ENCODE measurements at places on chromosomes 1 and 21. TPM values are rescaled to one million over a fixed set of nuclear protein-coding genes. Genes with fewer than 3 reads are reported as not detected.

COG2 gene
- 22.6 TPM for total RNA-seq

PRELP gene
- under 0.01 TPM for total RNA-seq

MMEL1 gene
- total RNA-seq: not detected

TFF1 gene
- total RNA-seq: not detected

SH2D1B gene
- total RNA-seq: not detected

DNA sequence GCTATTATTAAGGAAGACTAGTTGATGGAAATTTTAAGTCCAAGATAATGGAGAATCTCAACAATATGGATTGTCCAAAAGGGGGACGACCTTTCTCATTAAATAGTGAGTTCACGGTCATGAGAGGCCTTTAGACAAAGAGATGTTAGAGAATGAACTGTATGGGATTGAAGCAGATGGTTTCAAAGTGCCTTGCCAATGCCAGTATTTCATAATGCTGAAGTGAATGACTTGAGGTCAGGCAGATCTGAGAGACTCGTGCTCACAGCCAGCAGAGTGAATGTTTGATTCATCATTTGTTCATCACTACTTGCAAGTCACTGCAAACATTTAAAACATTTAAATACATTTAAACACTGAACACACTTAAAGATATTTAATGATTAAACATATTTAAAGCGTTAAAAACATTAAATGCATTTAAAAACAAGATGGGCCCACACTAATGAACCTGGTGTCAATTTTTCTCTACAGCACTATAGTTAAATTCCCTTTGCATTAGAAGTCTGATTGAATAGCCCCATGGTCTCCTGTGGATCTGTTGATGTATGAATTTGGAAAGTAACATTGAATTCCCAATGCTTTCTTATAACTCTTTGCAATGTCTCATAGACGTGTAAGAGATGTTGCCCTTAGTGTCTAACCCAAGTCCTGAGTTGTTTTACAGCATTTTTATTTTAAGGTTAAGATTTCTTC, 80.7 kb downstream of the TGFB2 start:
- DNase-seq: peak; percentile 86
- peak overlapping the region; percentile 77 for H3K27ac ChIP-seq
- H3K27me3 ChIP-seq: no peaks in the 10 kb centered on the region
- no peak overlapping the region for H3K4me3 ChIP-seq
- H3K36me3 ChIP-seq: no peaks in the 10 kb centered on the region

DNA sequence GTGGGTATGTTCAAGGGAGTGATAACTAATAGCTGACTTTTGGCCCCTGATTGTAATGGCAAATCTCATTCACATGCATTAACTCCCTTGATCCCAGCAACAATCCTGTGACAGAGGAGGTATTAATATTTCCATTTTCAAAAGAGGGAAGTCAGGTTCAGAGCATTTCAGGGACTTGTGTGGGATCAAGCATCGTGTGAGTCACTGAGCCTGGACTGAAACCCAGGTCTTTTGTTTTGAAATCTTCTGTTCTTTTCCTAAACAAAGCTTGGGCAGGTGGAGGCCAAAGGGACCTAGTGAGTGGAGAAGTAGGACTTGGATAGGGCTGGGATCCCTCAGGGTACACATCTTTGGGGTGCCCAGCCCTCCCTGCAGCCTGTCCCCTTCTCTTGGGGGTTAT, 37.9 kb downstream of the ETNK2 start:
- H3K4me1 ChIP-seq: peaks cover 11% of the 10 kb centered on the region
- H3K27ac ChIP-seq: no peak overlapping the region
- H3K4me3 ChIP-seq: no peak overlapping the region
- H3K27me3 ChIP-seq: no peaks in the 10 kb centered on the region
- DNase-seq: peak; percentile 52

DNA sequence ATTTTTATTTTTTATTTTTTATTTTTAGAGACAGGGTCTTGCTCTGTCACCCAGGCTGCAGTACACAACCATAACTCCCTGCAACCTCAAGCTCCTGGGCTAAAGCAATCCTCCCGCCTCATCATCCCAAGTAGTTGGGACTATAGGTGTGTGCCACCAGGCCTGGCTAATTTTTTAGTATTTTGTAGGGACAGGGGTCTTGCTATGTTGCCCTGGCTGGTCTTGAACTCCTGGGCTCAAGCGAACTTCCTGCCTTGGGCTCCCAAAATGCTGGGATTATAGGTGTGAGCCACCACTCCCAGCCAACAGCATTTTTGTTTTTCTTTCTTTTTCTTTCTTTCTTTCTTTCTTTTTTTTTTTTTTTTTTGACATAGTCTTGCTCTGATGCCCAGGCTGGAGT, 14.1 kb downstream of the PLEKHM2 start:
- H3K36me3 ChIP-seq: no peaks in the 10 kb centered on the region
- DNase-seq: no peak
- no peaks in the 10 kb centered on the region for H3K27me3 ChIP-seq

- no peaks in the 10 kb centered on the region for H3K36me3 ChIP-seq
- H3K4me1 ChIP-seq: peaks cover 22% of the 10 kb centered on the region
- 0 out of 2 replicates have a peak overlapping the region, but pooled peaks have one; percentile 2 for H3K4me3 ChIP-seq
- DNase-seq: peak; percentile 15
- no peaks in the 10 kb centered on the region for H3K27me3 ChIP-seq
- H3K27ac ChIP-seq: peak overlapping the region; percentile 84
These were observed 6.4 kb downstream of the CLCA2 start for GRCh38 chr1:86430376-86430775.

- peak; percentile 51 for DNase-seq
- H3K27me3 ChIP-seq: peaks cover 15% of the 10 kb centered on the region
- H3K4me1 ChIP-seq: no peaks in the 10 kb centered on the region
- H3K27ac ChIP-seq: no peak overlapping the region
These were observed 65.7 kb upstream of the RNF11 start for GRCh38 chr1:51170342-51170741.

GRCh38 chr1:173758980-173759379, 44.2 kb downstream of the KLHL20 start:
- no peak for DNase-seq
- no peaks in the 10 kb centered on the region for H3K4me1 ChIP-seq
- H3K27me3 ChIP-seq: no peaks in the 10 kb centered on the region
- no peak overlapping the region for H3K4me3 ChIP-seq

GRCh38 chr21:27448960-27449359, 482.1 kb upstream of the ADAMTS5 start:
- DNase-seq: no peak
- no peak overlapping the region for H3K27ac ChIP-seq
- no peaks in the 10 kb centered on the region for H3K27me3 ChIP-seq
- no peaks in the 10 kb centered on the region for H3K36me3 ChIP-seq

- H3K27ac ChIP-seq: no peak overlapping the region
- peak; percentile 89 for DNase-seq
- no peaks in the 10 kb centered on the region for H3K27me3 ChIP-seq
- no peaks in the 10 kb centered on the region for H3K36me3 ChIP-seq
- H3K4me1 ChIP-seq: no peaks in the 10 kb centered on the region
- H3K4me3 ChIP-seq: no peak overlapping the region
These were observed 50.8 kb downstream of the CAPN9 start for GRCh38 chr1:230797942-230798365.

- DNase-seq: no peak
- H3K4me3 ChIP-seq: no peak overlapping the region
- H3K27me3 ChIP-seq: peaks cover 12% of the 10 kb centered on the region
- no peaks in the 10 kb centered on the region for H3K36me3 ChIP-seq
These were observed 589 bp upstream of the CATSPER4 start for GRCh38 chr1:26189751-26190275.

DNA sequence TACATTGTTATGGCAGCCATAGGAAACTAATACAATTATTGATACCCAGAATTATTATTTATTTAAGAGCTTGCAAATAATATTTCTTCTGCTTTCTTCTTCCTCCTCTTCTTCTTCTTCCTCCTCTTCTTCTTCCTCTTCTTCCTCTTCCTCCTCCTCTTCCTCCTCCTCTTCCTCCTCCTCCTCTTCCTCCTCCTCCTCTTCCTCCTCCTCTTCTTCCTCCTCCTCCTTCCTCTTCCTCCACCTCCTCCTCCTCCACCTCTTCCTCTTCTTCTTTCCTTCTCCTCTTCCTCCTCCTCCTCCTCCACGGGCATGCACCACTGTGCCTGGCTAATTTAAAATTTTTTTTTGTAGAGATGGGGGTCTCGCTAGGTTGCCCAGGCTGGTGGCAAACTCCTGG, 95.6 kb upstream of the BCAR3 start:
- H3K27ac ChIP-seq: no peak overlapping the region
- H3K27me3 ChIP-seq: no peaks in the 10 kb centered on the region
- no peak for DNase-seq

DNA sequence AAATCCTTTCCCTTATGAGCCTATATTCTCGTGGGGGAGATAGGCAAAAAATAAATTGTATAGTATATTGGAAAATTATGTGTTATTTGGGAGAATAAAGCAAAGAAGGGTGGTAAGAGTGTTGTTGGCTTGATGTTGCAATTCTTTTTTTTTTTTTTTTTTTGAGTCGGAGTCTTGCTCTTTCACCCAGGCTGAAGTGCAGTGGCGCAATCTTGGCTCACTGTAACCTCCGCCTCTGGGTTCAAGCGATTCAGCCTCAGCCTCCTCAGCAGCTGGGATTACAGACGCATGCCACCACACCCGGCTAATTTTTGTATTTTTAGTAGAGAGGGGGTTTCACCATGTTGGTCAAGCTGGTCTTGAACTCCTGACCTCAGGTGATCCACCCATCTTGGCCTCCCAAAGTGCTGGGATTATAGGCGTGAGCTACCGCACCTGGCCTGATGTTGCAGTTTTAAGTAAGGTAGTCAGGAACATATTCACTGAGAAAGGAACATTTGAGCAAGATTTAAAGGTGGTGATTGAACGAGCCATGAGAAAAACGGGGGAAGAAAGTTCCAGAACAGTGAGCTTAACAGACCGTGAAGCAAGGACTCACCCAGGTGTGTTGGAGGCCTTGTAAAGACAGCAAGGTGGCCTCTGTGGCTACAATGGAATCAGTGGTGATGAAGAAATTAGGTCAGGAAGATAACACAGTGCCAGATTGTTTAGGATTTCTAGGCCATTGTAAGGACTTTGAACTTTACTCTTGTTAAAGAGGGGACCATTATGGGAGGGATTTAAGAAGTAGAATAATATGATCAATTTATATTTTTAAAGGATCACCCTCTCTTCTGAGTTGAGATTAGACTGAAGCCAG, 45.8 kb downstream of the RPRD2 start:
- H3K4me1 ChIP-seq: peaks cover 12% of the 10 kb centered on the region
- H3K27me3 ChIP-seq: no peaks in the 10 kb centered on the region
- H3K36me3 ChIP-seq: no peaks in the 10 kb centered on the region
- no peak overlapping the region for H3K4me3 ChIP-seq

DNA sequence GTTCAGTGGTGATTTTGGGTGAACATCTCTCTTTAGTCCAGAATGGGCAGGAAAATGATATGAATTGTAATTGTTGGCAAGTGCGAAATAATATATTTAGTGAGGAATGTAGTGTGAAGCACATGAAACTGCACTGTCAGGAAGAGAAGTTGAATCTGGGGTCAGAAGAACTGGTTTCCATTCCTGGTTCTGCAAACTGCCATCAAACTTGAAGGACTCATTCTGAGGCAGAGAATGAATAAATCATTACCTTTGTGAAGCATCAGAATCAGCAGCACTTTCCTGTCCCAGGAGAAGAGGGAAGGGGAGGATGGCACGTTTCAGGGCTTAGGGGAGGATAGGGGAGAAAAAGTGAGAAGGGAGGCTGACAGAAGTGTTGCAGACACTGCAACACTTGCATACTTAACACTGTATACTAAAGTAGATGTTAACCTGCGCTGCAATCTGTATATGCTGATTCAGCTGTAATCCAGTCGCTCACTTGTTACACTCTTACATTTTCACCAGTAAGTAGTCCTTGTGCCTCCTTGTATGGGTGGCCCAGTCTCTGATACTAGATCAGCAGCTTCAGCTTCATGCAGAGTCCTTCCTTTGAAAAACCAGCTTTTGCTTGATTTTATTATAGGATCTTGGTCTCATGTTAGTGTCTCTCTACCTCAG, 10.5 kb upstream of the RPTN start:
- peaks cover 16% of the 10 kb centered on the region for H3K4me1 ChIP-seq
- H3K27ac ChIP-seq: no peak overlapping the region
- DNase-seq: no peak
- H3K4me3 ChIP-seq: no peak overlapping the region
- no peaks in the 10 kb centered on the region for H3K36me3 ChIP-seq

GRCh38 chr1:205127646-205128045, 5.9 kb upstream of the RBBP5 start:
- H3K4me3 ChIP-seq: no peak overlapping the region
- no peaks in the 10 kb centered on the region for H3K36me3 ChIP-seq
- no peaks in the 10 kb centered on the region for H3K27me3 ChIP-seq

GRCh38 chr1:51726051-51726450, 109.2 kb downstream of the OSBPL9 start:
- H3K4me3 ChIP-seq: no peak overlapping the region
- H3K4me1 ChIP-seq: no peaks in the 10 kb centered on the region
- H3K36me3 ChIP-seq: no peaks in the 10 kb centered on the region
- DNase-seq: no peak
- no peak overlapping the region for H3K27ac ChIP-seq
- H3K27me3 ChIP-seq: no peaks in the 10 kb centered on the region

- H3K36me3 ChIP-seq: peaks cover 15% of the 10 kb centered on the region
These were observed 1.3 kb upstream of the SLC16A1 start for GRCh38 chr1:112957133-112957812.

- no peak overlapping the region for H3K4me3 ChIP-seq
- H3K4me1 ChIP-seq: peaks cover 15% of the 10 kb centered on the region
- no peaks in the 10 kb centered on the region for H3K36me3 ChIP-seq
- H3K27me3 ChIP-seq: no peaks in the 10 kb centered on the region
These were observed 3.8 kb downstream of the CTSS start for GRCh38 chr1:150761801-150762200.

DNA sequence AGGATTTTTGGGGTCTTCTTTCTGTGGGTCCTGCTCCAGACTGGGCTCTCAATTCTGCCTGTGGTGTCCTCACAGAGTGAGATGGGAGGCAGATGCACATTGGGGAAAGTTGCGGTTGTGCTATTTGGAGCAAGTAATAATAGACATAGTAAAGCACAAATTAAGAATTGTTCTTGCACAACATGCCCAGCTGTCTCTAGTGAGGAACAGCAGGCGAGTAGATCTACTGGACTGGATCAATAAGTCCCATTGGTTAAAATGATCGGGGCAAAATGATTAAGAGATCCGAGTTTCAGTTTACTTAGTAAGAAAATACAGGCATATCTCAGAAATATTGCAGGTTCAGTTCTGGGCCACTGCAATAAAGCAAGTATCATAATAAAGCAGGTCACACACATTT, 448.3 kb upstream of the PROX1 start:
- no peak for DNase-seq
- H3K4me1 ChIP-seq: no peaks in the 10 kb centered on the region
- H3K4me3 ChIP-seq: no peak overlapping the region
- H3K27me3 ChIP-seq: no peaks in the 10 kb centered on the region
- H3K27ac ChIP-seq: no peak overlapping the region
- no peaks in the 10 kb centered on the region for H3K36me3 ChIP-seq

DNA sequence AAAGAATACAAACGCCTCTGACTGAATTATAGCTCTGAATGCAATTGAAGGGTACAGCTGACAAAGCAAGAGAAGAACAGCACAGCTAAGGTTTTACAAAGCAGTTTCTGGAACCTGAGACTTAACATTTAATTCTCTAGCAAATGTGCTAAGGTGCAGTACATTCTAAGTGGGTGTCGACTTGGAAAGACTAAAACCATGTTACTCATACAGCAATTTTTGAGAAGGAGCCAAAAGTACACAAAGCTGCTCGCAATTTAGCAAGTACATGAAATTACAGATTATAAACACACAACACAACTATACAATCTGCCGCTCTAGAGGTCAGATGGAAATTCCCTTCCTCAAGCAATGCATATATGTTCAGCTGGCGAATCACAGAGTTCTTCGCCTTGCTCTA, 121.9 kb downstream of the TIAM1 start:
- H3K4me3 ChIP-seq: no peak overlapping the region
- peaks cover 33% of the 10 kb centered on the region for H3K4me1 ChIP-seq
- H3K27me3 ChIP-seq: no peaks in the 10 kb centered on the region
- H3K27ac ChIP-seq: no peak overlapping the region
- peak; percentile 84 for DNase-seq
